Renal cortical epithelial cell (primary cell): ENCODE measurements at places on chromosomes 3 and 15.

GRCh38 chr15:28289694-28290463, 32.1 kb downstream of the HERC2 start:
- DNase-seq = no peak

GRCh38 chr15:96746665-96747064, 416.2 kb downstream of the NR2F2 start:
- no peak for DNase-seq

DNA sequence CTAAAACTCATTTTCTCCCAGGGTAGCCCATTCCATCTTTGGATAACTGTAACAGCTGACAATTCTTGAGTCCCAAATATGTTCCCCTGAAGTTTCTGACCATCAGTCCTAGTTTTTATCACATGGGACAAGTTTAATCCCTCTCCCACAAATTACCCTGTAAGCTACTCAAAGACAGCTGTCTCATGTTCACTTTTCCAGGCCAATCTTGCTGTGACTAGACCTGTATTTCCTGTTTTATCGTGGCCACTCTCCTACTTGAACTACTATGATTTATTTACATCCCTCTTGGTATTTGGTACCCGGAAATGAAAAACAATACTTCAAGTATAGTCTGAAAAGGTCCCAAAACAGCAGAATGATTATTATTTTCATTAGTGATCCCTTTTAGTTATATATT, 95.1 kb upstream of the MEX3B start:
- no peak for DNase-seq

DNA sequence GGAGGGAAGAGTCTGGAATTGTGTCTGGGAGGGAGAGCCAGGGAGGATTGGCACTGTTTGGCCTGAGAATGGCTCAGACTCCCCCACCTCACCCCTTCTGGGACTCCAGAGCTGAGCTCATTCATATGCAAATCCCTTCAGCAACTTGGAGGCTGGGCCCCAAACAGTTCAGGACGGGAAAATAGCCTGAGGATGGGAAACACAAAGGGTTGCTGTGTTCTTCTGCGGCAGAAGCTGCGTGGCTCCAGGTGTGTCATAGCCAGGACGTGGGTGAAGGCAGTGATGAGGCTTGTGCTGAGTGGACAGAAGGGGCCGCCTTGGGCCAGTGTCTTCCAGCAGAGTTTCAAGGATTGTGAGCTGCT, 16.6 kb downstream of the MASP1 start:
- peak; percentile 81 for DNase-seq

- no peak for DNase-seq
Observed at GRCh38 chr3:77541203-77541922, 501.5 kb downstream of the ROBO2 start.
